ENCODE measurements at places on chromosomes 6 and 20.

DNA sequence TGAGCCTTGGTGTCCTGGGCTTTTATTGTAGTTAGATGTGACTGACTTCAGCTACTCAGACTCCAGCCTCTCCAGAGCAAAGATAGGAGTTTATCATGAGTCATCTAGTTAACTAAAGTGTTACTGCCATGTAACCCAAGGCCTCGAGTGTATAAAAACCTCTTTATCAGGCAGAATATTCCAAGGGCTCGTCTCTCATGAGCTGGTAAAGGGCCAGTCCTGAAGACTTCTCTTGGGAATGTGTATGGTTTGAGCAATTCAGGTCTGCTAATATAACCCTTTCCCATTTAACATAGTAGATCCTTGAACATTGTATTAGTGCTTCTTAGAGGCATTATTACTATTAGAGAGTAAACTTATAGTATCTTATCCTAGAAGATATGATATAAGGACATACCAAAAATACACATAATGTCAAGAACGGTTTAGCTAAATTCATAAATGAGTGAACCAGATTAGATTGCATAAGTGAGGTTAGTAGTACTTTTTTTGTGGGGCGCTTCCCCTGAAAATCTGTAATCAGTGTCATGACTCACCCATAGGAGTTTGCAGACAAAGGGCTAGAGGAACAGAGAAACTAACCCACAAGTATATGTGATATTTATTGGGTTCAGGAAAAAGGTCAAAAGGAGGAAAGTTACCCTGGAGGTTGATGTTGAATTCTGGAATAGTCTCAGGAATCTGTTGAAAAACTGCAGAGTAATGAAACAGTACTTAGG is 16.0 kb downstream of the DSE start:
- no peak for DNase-seq

GRCh38 chr6:85672623-85673022 is 29.9 kb upstream of the SYNCRIP start:
- no peak for DNase-seq

DNA sequence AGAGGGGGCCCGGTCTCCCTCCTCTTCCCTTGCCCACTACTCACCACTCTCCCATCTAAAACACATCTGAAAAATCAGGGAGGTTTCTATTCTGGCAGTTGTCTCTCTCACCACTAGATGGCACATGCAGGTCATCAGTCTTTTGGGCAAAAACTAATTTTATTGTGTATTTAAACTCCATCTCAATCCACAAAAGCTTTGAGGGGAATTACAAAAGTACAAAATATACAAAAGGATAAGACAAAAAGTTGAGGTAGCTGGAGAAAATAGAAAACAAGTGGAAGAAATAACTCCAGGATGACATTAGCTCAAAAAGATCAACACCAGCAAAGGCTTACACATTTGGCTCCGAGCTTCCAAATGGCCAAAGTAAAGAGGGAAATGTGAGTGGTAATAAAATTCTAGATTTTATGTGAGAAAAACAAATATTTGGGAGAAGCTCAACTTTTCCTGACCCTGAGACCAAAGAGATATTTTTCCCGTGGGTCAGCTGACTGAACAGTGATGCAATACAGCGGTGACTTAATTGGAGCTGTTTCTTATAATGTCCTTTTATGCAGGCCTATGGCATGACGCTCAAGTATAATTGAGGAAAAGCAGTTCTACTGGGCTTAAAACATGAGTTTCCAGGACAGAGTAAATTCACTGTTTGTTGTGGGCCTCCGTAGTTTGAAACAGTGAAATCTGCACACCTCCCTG is 79.8 kb upstream of the CHD6 start:
- DNase-seq: no peak

- peak; percentile 33 for DNase-seq
These were observed 51.8 kb downstream of the SSR1 start for GRCh38 chr6:7261032-7261841.

DNA sequence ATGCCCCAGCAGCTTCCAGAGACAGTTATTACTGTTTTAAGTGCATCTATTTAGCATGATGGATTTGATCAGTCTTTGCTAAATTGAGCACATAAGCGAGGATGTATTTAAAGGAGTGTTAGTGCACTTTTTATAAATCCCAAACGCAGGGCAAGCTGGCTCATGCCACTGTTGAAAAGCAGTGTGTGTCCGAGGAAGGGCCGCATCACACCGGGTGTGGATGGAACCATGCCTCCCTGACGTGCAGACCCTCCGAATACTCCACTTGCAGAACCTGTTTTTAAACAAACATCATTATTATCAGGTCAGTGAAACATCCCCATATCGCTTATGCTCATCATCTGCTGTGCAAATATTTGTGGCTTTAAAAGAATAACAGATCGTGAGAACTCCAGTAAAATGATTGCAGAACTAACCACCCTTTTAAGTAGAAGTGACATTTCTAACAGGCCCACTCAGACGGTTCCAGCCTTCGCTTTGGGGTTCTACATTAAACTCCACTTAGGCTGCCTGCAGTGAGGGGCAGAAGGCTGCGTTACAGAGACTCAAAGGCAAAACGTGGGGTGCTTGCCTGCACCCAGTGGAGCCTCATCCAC is 190.1 kb downstream of the CDH4 start:
- no peak for DNase-seq

Measured in stimulated activated CD4-positive, alpha-beta T cell treated with anti-CD3 and anti-CD28 coated beads, Interleukin-1b, Interleukin-23, amount 100 ng/mL, for 1 hour (primary cell).